Activated gamma-delta T cell (primary cell): ENCODE measurements at places on chromosomes 4 and X.

GRCh38 chr4:988726-989721 is 2.2 kb downstream of the IDUA start:
- no peak for DNase-seq

- no peak for DNase-seq
These were observed 633.3 kb downstream of the ANKRD50 start for GRCh38 chr4:124079174-124079780.

- no peak for DNase-seq
These were observed 105.2 kb downstream of the RBM47 start for GRCh38 chr4:40524366-40525041.

- no peak for DNase-seq
These were observed 23.8 kb downstream of the IQCM start for GRCh38 chr4:149791851-149792250.

GRCh38 chrX:64204701-64205440 is 637 bp downstream of the AMER1 start:
- peak; percentile 21 for DNase-seq

DNA sequence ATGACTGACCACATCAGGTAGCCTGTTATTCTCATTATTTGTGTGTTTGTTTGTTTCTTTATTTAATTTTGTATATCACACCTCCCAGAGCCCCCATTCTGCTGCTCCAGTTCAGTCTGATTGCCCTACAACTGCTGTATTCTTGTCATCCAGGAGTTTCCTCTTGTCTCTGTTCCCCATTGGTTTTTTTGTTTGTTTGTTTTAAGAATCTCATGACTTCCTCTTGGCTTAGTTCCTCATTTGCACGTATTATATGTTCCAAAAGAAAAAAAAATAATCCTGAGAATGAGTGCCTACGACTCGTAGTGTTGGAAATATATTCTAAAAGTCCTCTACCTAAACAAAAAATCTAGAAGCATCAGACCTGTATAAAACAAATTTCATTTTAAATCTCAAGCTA is 142.3 kb upstream of the SLIT2 start:
- DNase-seq: no peak

DNA sequence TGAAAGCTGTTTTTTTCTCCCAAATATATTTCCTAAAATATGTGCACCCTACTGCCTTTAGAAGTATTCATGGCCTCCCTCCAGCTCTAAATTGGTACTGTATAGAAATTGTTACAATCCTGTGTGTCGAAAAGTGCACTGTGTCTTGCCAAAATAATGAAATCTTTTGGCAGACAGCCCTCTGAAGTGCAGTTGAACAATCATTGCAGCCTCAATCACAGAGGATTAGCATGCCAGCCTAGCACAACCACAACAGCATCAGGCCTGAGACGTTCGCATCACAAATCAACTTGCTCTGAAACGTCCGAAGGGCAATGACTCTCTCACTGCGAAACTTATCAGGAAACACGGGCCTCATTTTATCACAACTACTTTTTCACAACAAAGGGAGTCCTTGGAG is 99.0 kb downstream of the ANOS1 start:
- no peak for DNase-seq

GRCh38 chrX:56963377-56963776 is 32.0 kb downstream of the SPIN3 start:
- no peak for DNase-seq

- DNase-seq: no peak
These were observed 24.1 kb downstream of the SH3KBP1 start for GRCh38 chrX:19863212-19863856.

DNA sequence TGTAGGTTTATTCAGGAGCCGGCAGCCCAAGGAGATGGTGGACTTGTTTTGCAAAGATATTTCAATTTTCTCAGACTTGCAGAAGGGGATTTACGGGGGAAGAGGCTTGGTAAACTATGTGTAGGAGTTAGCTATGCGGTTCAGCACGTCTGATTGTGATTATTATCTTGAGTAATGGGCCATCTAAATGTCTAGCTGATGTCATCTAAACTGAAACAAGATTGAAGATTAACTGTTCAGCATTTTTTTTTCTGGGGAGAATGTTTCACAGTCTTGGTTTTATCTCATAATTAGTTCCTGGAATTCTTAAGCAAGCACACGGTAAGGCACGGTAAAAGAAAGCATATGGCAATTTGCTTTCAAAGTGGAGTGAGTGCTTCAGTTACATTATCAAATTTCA is 207.3 kb upstream of the CXorf51B start:
- no peak for DNase-seq

GRCh38 chr4:26871611-26872010 is 11.0 kb downstream of the STIM2 start:
- DNase-seq: no peak

- DNase-seq: no peak
These were observed 72.5 kb downstream of the LRBA start for GRCh38 chr4:150942539-150942938.

GRCh38 chr4:176789955-176790354 is 2.8 kb downstream of the VEGFC start:
- no peak for DNase-seq

DNA sequence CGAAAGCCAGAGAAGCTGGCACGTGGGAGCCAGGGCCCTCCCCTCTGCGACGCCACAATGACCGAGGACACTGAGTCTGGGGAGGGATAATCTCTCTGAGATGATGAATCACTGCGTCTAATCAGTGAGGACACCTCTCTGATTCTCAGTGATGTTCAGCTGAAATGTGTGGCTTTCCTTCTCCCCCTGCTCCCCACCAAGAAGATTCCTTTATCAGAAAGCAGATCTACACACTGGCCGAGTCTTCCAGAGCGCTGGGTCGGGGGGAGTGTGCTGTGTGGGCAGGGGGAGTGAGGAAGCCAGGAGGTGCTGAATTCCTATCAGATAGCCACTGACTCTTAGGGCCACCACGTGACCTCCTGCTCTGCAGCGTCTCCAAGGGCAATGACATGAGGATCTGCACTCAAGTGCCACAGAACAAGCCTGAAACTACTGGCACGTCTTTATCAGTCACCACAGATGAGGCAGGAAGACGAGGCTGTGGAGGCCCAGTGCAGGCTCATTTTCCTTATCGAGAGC is 89.2 kb downstream of the GATB start:
- no peak for DNase-seq
